GM20000 (cell line): ENCODE measurements at places on chromosomes 1 and 21.
A peak's percentile ranks its signal among the peaks of the same experiment; 100 is the strongest.

GRCh38 chr1:214503553-214503952 is 47.8 kb downstream of the PTPN14 start:
- no peak for DNase-seq

DNA sequence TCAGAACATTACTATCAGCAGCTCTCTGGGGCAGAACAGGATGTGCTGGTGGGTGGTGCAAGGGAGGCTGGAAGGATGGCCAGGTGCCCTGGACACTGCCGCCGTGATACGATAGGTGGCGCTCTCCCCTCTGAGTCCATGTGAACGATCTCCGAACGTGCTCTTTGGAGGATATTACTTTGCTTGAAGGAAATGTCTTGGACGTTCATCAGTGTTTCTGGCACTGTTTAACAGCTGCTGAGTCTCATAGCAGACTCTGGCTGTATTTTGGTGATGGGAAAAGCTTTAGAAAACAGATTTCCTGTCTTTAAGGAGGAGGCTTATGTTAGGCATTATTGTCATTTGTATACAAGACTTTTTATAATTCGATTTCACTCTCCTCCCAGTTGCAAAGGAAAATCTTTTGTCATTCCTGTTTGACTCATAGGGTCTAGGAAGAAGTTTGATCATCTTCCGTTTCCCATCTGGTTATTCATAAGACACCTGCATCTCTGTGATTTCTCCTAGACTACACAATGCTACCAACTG is 386.2 kb upstream of the ADGRL2 start:
- DNase-seq: peak; percentile 56

DNA sequence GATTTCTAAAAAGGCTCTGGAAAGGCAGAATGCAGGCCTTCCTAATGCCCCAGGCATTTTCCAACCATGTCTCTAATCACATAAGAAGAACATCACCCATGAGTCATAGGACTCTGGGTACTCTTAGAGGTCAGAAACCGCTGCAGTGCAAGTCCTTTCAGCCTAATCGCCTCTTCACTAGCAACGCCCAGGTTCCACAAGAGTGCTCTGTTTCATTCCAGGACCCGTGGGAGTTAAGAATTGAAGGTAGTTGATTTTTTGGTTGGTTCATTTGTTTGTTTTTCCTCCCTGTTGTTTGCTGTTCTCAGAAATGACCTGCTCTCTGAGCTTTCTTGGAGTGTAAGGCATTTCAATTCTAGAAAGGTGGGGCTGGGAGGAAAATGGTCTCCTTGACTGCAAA is 123.2 kb downstream of the NR5A2 start:
- DNase-seq: peak; percentile 61

DNA sequence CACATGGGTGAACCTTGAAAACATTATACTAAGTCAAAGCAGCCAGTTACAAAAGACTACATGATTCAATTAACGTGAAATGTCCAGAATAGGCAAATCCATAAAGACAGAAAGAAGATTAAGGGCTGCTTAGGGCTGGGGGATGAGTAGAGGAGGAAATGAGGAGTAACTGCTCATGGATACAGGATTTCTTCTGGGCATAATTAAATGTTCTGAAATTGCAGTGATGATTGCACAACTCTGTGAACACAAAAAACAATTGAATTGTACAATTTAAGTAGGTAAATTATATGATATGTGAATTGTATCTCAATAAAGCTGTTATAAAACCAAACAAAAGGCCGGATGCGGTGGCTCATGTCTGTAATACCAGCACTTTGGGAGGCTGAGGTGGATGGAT is 52.2 kb downstream of the RERE start:
- DNase-seq: no peak

DNA sequence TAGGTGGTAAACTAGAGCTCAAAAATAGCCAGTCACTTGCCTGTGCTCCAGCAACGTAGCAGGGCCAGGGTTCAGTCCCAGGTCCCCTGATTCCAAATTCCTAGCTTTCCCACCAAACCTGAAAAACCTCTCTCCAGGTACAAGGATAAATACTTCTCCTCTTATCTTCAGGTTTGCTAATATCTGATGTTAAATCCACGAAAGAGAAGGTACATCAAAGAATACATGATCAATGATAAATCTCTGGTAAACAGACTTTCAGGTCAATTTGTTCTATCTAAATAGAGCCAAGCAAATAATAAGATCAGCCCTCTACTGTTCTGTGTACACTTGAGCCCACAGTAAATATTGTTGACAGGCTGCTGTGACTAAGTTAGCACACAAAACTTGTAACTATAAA is 52.1 kb upstream of the AKT3 start:
- DNase-seq: no peak

- no peak for DNase-seq
Observed at GRCh38 chr1:48749068-48749467, 27.6 kb downstream of the BEND5 start.

DNA sequence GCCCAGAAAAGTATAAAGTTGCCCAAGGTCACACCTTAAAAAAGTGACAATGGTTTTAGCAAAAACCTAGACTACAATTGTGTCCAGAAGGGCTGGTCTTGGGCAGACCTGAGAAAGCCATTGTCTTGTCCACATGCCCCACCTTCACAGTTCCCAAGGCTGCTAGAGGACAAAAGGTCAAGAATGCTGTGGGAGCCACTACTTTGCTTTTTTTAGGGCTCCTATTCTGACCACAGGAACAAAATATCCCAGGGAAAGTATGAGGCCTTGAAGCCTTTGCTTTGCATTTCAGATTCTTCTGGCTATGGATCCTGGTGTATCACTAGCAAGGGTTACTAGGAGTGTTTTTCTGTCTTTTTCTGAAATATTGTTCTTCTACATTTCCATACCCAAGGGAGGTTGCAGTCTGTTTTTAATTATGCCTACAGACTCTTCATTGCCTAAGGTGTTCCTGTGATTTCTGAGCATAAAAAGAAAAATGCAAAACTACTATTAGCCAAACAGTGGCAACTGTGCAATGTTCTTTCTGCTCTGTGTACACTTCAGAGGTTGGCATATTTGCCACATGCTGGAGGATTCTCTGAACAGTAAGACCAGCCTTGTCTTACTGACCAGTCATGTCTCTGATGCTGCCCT is 10.7 kb downstream of the C1orf162 start:
- no peak for DNase-seq

- no peak for DNase-seq
Observed at GRCh38 chr1:85576266-85576641, 4.3 kb upstream of the CCN1 start.

GRCh38 chr1:82125119-82125518 is 324.4 kb downstream of the ADGRL2 start:
- DNase-seq: no peak
